NCI-H524 (cell line): ENCODE measurements at places on chromosomes 16 and 17.
A peak's percentile ranks its signal among the peaks of the same experiment; 100 is the strongest.

DNA sequence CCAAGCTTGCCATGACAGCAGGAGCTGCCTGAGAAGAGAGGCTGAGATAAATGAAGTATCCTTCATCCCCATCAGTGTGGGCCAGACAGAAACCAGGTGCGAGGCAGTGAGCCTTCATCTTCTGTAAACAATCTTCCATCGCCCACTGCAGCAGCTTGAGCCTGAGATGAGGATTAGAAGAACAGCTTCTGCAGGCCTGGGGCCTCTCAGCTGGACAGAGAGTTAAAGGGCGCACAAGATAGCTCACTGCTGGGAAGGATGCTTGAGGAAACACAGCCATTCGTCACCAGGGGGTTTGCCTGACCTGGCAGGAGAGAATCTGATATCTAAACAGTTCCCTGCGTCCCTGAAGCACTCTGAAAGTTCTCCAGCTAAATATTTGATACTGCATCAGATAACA, 27.1 kb downstream of the HOXB1 start:
- no peak for DNase-seq

DNA sequence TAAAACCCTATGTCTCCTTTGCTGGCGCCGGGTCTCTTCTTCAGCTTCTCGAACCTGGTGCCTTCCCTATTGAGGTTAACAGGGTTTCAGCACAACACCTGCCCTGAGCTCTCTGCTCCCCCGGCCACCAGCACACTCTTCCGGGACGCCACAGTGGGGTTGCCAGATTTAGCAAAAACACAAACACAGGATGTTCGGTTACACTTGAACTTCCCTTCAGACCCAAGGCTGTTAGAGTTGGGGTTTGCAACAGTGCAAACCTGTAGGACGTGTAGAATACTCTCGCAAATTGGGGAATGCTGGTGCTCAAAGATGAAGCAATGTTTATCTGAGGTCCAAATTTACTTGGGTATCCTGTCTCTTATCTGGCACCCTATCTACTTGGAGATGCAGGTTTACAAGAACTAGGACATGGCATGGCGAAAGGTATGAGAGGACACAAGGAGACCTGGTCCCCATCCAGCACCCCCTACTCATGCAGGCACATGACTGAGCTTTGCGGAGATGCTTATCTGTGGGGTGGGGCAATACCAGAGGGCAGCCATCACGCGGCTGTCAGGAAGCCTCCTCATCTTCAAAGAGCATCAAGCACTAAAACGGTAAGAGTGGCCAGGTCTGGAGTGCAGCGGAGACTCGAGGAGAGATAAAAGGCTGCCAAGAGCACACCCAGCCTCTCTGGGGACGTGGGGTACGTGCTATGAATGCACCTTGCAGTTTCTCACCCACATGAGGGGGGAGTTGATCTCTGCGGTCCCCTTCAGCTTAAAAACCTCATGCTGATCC, 52.8 kb downstream of the SDK2 start:
- DNase-seq = peak; percentile 41

- DNase-seq = no peak
These were observed 896.8 kb downstream of the CDH11 start for GRCh38 chr16:64225036-64225435.

- DNase-seq = no peak
These were observed 32.6 kb downstream of the PLXDC1 start for GRCh38 chr17:39118674-39119419.

- DNase-seq = peak; percentile 42
These were observed 12.6 kb upstream of the ASGR1 start for GRCh38 chr17:7191571-7192270.

GRCh38 chr16:67770346-67770991, 35.9 kb downstream of the RANBP10 start:
- DNase-seq = no peak

GRCh38 chr17:73710095-73710592, 65.9 kb upstream of the SDK2 start:
- DNase-seq = peak; percentile 70

GRCh38 chr16:26087091-26087490, 395.3 kb downstream of the HS3ST4 start:
- DNase-seq = no peak

DNA sequence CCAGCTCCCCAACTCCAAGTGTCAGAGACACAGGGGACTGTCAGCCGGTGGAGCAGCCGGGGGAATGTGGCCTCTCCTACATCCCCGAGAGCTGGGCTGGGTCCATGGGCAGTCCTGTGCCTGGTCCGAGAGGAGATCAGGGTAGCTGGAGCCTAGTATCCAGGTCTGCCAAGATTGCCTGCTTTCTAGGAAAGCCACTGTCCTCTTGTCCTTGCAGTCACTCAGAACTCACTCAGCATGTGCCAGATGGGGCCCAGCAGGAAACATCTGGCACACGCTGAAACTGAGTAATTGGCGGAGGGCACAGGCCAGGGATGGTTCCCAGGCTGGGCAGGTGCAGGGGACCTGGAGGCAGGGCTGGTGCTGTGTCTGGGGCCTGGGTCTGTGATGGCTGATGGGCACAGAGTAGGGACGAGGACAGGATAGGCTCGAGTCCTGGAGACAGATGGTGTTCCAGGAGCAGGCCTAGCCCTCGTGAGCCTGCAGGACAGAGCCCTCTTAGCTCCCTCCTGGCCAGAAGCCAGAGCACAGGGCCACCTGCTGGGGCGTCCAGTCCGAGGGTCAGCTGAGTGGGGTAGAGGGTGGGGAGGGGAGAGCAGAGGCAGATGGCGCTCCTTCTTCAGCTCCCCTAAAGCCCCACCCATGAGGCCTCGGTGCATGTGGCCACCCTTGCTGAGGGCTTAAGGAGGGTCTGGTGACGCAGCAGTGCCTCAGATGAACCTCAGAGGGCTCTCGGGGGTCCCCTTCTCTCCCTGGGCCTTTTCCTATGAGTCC, 31.1 kb downstream of the ADCY7 start:
- peak; percentile 97 for DNase-seq

- no peak for DNase-seq
These were observed 68.0 kb downstream of the KNOP1 start for GRCh38 chr16:19649980-19650379.

GRCh38 chr16:14398014-14398717, 231.9 kb downstream of the PARN start:
- DNase-seq = no peak

DNA sequence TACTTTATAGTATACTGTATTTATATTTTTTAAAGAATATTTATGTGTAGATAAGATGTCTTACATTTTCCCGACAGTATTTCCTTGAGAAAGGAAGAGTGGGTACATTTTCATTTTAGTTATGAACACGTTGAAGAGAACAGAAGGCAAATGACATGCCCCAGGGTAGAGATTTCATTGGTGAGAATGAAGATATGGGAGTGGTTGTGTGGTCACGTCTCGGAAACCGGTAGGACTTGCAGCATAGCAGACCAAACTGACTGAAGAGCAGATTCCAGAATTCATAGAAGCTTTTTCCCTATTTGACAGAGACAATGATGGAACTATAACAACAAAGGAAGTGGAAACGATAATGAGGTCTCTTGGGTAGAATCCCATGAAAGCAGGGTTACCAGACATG, 71.7 kb downstream of the KCNJ2 start:
- DNase-seq = no peak

DNA sequence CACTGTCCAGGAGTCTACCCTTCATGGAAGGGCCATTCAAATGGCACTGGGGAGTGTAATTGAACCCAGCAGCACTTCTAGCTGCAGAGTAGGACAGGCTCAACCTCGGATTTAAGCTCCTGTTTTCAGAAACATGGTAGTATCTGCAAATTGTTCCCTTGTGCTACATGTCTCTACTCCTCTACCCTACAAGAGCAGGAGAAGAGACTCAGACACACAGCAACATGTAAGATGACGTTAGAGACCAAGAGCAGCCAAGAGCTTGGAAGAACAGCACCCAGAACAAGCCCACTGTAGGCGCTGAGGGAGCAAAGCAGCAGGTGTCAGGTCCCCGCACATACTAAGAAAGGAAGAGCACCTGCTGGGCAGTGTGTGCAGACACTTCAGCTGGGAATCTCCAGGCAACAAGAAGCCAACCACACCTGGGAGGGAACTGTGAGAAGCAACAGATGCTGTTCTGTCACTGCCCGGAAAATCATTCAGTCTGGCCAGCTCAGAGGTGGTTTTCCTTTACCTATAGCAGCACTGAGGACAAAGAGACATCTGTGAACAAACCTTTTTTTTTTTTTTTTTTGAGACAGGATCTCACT, 35.6 kb upstream of the MNT start:
- DNase-seq = peak; percentile 74

DNA sequence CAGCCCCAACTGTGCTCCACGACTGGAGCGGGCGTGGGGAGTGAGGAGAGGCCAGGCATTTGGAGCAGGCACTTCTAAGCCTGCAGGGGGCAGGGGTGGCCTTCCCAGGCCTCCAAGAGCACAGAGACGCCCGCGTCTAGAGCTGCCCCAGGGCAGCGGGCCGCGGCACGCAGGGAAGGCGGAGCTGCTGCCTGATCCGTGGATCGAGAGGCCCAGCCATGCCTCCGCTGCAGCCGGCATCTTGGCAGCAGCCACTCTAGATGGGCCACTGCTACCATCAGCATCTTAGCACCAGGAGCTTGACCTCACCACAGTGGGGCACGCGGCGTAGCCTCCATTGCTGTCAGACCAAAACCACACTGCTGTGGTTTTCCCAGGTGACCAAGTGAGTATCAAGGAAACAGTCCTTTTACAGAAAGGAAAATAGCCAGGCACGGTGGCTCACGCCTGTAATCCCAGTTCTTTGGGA, 20.4 kb upstream of the WDR45B start:
- DNase-seq = no peak

DNA sequence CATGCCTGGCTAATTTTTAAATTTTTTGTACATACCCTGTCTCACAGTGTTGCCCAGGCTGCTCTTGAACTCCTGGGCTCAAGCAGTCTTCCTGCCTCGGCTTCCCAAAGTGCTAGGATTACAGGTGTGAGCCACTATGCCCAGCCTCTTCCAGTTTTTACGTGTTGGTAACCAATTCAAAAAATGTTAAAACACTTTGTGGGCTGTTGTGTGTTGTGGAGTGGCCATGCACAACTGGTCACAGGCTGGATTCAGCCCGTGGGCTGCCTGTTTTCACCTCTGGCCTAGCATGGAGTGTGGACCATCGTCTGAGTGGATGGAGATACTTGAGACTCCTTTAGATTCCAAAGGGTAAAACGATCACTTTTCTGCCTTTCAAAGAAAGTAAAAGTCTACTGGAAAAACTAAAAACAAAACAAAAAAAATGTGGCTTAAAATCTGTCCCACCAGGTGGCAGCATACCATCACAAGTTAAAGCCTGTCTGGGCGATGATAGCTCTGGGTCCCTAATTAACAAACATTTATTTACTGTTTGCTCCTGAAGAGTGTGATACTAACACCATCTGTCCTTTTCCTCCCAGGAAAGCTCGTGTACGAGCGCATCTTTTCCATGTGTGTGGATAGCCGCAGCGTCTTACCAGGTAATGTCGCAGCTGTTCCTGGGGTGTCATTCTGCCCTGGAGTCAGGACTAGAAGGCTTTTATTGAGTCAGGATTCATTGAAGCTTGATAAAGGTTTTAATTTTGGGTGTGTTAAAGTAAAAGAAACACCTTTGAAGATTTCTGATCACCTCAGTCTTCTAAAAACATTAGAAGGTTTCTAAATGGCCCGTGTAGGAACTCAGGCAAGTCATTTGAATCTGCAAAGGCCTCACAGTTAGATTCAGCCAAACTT, 45.8 kb downstream of the VPS35L start:
- peak; percentile 0 for DNase-seq

GRCh38 chr17:45688353-45688752, 95.8 kb upstream of the CRHR1 start:
- no peak for DNase-seq

DNA sequence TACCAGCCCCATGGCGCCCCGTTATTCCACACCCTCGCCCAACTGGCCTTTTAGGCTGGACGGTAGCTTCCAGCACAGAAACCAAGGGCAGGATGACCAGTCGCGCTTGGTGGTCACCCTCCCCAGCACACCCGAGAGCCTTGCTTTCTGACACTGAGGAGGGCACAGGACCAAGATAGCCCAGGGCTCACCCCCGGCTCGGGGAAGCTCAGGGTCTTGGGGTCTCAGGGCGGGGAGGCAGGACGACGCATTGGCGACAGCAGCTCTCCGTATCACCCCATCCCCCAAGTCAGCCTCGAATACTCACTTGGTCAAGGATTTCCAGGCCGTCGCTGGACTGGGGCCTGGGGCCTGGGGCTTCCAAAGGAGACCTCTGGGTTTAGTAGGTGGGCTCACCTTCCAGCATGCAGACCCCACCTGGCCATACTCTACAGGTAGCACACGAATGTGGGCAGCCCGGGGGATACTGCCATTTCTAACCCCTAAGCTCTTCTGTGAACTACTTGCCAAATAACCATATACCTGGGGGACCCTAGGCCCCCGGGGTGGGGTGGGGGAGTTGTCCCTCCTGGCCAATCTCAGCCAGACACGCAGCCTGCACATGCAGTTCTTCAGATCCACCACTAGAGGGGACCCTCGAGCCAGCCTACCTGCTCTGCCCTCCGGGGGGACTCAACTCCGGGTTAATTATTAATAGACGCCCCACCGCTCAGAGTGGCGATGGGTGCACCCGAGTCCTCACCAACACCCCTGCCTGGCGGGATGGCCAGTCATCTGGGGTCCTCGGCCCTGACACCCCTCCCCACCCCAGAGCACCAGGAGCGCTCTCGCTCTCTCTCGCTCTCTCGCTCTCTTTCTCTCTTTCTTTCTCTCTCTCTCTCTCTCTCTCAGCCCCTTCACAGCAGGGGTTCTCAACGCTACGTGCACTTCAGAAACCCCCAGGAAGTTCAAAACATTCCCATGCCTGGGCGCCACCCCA, 30.0 kb downstream of the TBC1D16 start:
- peak; percentile 42 for DNase-seq

DNA sequence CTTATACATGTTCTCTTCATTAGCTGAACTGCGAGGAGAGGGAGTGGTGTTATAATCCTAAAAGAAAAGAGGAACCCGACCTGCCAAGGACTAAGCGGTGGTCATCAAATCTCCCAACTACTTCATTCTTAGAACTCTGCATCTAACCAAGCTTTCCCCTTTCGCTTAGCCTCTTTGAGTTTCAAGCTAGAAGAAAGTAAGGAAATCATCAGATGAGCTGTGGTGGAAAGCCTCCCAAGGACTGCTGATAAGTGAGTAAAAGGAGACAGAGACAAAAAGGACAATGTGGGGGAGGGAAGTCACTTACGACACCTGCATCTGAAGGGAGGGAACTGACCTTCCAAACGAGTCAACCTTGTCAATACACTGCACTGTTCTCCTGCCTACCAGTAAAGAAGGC, 121.3 kb downstream of the TRIM37 start:
- no peak for DNase-seq

DNA sequence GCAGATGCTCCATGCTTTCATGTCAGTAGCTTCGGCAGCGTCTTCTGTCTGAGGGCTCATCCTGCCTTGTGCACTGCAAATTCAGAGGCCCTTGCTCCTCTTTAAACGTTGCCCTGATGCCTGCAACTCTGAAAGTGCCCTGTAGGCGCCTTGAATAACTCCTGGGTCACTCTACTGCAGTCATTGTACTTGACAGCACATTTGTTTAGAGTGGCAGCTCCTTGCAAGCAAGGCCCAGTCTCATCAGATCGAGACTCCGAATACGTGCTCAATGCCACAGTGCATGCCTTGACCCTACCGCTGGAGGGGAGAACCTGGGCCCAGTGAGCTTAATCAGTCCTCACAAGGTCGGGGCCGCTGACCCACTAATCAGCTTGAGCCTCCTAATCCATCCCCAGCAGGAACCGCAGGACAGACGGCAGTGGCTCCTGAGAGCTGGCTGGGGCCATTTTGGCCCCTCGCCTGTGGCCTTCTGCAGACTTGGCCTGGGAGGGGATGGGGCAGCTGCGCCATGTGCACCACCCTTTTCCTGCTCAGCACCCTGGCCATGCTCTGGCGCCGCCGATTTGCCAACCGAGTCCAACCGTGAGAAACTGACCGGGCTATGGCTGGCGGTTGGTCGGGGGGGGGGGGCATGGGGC, at the start of gene PRCD:
PRCD (plus strand) TSS at position 414 of the 641 bp plus-strand sequence; CDS start at position 512, 98 bp downstream.
- DNase-seq = no peak

- no peak for DNase-seq
These were observed 114.8 kb downstream of the GNAO1 start for GRCh38 chr16:56305956-56306565.
